Tibial artery (tissue), 4 donors: ENCODE measurements at places on chromosomes 13 and 19.

DNA sequence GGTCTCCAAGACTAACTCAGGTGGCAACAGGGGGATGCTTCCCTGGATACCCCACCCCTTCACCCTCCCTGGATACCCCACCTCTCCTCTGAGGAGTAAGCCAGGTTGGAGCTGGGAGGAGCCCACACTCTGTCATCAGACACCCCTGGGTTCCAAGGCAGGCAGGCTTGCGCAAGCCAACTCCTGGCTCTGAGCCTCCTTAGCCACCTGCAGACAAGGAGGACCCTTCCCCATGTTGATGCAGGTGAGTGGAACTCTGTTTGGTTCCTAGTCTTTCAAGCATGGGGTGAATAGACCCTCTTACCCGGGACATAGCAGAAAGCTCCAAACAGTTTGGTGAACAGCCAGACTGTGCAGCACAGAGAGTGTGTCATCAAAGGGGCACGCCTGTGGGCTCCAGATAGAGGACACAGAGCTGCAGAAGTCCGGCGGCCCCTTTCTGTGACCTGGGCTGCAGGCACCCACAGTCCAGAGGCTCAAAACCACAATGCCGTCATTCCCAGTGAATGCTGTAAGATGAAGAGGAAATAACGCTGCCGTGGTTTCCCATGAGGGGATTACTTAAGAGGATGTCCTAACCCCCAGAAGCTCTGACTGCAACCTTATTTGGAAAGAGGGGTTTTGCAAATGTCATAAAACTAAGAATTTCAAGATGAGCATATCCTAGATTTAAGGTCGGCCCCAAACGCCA lies 12.1 kb upstream of the HAS1 start:
- H3K27me3 ChIP-seq, result peaks cover 26% of the 10 kb centered on the region
- no peak overlapping the region for H3K4me3 ChIP-seq
- DNase-seq, result peak; percentile 72
- no peaks in the 10 kb centered on the region for H3K4me1 ChIP-seq

- no peak overlapping the region for H3K27ac ChIP-seq
- H3K36me3 ChIP-seq, result no peaks in the 10 kb centered on the region
- DNase-seq, result no peak
- no peak overlapping the region for H3K4me3 ChIP-seq
Observed at GRCh38 chr19:609004-609346, 19.3 kb downstream of the HCN2 start.

GRCh38 chr19:35041548-35042055 lies at the start of gene HPN:
HPN (plus strand) TSS chr19:35041721; CDS start chr19:35042507, 786 bp downstream.
- H3K27ac ChIP-seq, result no peak within 1 kb of the TSS
- peaks cover 28% of the 10 kb centered on the region for H3K4me1 ChIP-seq
- peak within 1 kb of the TSS; percentile 26 for H3K4me3 ChIP-seq
- H3K27me3 ChIP-seq, result no peaks in the 10 kb centered on the region
- no peaks in the 10 kb centered on the region for H3K36me3 ChIP-seq

DNA sequence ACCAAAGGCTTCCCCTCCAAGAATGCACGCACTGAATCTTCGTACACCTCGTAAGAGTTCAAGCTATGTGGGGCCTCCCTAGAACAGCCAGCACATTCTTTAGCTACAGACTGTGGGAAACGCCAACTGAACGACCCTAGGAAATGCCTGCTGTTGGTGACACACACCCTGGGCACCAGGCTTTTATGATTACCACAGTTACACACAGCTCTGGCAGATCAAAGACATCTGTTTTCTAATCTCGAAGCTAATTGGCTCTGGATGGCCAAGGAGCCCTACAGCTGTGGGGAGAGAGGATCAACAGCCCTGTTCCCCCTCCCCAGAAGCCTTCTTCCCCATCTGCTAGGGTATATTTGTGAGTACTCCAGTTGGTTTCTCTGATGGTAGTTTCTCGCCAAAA lies 123.0 kb downstream of the COL4A1 start:
- peak overlapping the region; percentile 21 for H3K27ac ChIP-seq
- peaks cover 13% of the 10 kb centered on the region for H3K4me1 ChIP-seq
- no peaks in the 10 kb centered on the region for H3K27me3 ChIP-seq
